ENCODE measurements at places on chromosomes 5 and 9. TPM values are rescaled to one million over a fixed set of nuclear protein-coding genes. Genes with fewer than 3 reads are reported as not detected.

DNA sequence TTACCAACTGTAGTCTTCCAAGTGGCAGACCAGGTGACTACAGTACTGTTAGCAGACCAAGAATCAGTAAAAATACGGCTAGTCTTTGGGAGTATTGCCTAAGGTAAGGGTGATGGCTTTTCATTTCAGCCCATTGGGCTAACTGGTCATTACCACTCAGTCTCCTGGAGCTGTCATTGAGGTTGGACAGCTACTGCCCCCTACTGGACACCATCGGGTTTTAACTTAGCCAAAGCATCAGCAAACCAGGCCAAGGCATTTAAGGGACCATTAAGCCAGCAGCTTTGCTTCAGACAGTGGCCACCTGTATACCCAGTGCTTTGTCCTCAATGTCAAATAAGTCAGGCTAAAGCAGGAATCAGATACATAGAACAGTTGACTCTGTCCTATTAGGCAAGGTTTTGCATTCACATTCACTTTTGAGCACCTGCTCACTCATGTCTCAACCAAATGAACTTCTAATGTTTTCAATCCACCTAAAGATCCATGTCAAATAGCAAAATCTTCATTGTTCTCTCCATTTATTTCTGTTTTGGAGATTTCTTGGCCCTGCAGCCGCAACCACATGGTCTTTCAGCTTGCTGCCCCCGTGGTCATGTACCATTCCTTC, 117.2 kb downstream of the INVS start:
- no peak for DNase-seq

DNA sequence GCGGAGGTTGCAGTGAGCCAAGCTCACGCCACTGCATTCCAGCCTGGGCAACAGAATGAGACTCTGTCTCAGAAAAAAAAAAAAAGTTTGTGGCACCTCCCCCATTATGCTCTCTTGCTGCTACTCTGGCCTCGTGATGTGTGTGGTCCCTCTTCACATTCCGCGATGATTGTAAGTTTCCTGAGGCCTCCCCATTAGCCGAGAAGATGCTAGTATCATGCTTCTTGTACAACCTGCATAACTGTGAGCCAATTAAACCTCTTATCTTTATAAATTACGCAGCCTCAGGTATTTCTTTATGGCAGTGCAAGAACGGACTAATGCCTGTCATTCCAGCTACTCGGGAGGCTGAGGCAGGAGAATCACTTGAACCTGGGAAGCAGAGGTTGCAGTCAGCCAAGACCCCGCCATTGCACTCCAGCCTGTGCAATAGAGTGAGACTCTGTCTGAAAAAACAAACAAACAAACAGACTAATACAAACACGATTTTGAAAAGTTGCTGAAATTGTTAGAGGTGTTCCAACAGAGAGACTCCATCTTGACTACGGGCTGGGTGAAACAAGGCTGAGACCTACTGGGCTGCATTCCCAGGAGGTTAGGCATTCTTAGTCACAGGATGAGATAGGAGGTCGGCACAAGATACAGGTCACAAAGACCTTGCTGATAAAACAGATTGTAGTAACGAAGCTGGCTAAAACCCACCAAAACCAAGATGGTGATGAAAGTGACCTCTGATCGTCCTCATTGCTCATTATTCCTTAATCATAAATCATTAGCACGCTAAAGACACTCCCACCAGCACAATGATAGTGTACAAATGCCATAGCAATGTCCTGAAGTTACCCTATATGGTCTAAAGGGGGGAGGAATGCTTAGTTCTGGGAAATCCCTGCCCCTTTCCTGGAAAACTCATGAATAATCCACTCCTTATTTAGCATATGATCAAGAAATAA, 8.3 kb upstream of the AFF4 start:
- DNase-seq = no peak

DNA sequence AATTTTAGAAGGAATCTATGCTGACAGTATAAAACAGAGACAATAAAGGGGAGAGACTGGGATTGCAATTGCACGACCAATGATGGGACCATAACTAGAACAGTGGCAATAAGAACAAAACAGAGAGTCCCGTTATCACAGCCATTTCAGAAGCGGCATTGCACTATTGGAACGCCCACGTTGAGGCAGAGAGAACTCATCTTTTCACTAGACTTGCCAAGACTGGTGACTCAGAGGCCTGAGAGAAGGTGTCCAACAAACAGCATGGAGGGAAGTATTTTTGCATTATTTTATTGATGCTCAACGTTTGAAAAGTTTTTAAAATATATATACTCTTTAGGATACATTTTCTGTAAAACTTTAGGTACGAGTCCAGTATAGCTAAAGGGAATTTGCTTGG, 737.7 kb downstream of the TLE1 start:
- DNase-seq = no peak

DNA sequence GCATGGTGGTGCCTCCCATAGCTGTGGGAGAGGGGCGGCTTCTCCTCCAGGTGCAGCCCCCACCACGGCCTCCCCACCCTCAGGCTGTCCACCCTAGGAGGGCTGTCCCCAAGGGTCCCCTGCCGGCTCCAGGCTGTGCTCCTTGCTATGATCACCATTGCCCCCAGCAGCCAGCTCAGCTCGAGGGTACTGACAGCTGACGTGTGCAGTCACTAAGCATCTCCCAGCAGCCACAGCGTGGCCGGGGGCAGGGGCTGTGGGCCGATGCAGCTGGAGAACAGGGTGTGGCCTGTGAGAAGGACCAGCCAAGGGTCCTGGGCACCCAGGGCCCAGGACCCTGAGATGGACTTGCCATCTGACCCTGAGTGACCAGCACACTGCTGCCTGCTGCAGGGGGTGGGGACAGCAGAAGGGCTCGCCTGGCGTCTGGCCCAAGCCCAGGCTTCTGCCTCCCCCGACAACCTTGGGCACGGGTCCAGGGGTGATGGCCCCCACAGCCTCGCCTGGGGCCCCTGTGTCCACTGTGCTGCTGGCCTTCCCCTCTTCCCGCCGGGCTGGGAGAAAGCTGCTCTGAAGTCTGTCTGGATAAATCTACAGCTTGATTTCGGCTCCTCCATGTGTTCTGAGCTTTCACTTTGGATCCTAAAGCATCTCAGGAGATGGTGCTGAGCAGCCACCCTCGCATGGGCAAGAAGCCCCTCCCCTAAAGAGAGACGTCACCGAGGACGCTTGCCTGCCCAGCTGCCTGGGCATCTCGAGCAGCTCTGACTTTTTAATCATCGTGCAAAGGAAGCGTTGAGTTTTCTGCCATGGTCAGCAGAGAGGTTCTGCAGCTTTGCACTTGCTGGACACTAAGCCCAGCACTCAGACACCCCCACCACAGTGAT, 5.5 kb downstream of the KCNT1 start:
- DNase-seq = no peak

DNA sequence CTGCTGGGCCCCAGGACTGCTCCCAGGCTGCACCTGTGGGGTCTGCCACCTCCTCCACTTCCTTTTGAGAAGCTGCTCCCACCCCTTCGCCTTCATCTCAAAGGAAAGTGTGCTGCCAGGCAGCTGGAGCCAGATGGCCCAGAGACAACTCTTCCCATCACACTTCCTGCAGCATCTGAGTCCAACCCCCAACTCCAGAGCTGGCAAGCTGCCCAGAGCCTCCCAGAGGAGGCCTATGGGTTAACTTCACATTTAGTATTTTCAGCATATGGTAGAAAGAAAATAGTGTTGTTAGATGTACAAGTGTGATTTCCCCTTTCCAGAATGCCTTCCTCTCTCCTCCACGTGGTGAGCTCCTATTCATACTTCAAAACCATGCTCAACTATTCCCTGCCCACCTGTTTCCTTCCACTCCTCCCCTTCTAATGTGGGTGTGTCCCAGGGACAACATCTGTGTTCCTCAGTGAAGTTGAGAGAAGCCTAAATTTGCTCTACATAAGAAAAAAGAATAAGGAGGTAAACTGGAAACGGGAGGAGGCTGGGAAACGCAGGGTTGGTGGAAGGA, 38.6 kb upstream of the KCNMB1 start:
- peak; percentile 67 for DNase-seq

Gene PCDHA9
- 0.08 TPM for polyA plus RNA-seq

Gene IL33
- polyA plus RNA-seq = 6.7 TPM

Gene BTNL3
- not detected for polyA plus RNA-seq

Data from renal pelvis (tissue), 12 donors.